CD4-positive, alpha-beta T cell (primary cell): ENCODE measurements at places on chromosomes 11 and 22. TPM values are rescaled to one million over a fixed set of nuclear protein-coding genes. Genes with fewer than 3 reads are reported as not detected.

GRCh38 chr11:66981976-66982578 lies 7.0 kb downstream of the C11orf86 start:
- DNase-seq = no peak

DNA sequence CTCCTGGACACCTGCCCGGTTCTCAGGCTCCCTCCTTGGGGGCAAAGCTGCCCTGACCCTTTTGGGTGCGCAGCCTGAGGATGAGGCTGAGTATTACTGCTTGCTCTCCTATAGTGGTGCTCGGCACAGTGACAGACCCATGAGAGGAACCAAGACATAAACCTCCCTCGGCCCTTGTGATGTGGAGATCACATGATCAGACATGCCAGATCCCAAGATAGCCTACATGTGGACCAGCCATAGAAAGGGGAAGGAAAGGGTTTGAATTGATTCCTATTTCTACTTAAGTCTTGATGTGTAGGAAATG lies 125.3 kb downstream of the VPREB1 start:
- DNase-seq = no peak

- DNase-seq = no peak
Measured at GRCh38 chr11:69369945-69370344, 76.0 kb downstream of the MYEOV start.

DNA sequence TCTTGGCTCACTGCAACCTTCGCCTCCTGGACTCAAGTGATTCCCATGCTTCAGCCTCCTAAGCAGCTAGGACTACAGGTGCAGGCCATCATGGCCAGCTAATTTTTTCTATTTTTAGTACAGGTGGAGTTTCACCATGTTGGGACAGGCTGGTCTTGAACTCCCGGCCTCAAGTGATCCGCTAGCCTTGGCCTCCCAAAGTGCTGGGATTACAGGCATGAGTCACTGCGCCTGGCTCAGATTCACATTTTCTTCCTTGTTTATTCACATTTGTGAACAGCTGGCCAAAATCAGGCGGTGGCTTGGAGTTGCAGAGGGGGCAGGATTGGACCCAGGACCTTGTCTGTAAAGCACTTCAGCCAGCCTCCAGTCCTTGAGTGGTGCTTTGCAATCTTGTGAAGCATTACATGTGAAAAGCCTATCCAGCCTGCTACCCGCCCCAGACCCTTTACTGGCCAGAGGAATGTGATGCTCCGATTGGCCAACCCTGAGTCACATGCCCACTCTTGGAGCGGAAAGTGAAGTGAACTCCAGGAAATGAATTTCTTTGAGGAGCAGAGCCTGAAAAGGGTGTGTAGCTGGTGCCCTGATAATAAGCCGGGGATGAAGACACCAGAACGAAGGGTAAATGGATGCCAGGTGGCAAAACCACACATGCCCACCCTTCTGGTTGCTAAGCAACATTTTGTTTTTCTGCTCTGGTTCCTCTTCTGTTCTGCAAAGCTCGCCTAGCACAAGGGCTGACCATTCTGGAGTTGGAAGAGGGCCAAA lies 62.6 kb upstream of the PTPRJ start:
- no peak for DNase-seq

- DNase-seq = no peak
Measured at GRCh38 chr11:1034456-1035295, 1.8 kb downstream of the MUC6 start.

DNA sequence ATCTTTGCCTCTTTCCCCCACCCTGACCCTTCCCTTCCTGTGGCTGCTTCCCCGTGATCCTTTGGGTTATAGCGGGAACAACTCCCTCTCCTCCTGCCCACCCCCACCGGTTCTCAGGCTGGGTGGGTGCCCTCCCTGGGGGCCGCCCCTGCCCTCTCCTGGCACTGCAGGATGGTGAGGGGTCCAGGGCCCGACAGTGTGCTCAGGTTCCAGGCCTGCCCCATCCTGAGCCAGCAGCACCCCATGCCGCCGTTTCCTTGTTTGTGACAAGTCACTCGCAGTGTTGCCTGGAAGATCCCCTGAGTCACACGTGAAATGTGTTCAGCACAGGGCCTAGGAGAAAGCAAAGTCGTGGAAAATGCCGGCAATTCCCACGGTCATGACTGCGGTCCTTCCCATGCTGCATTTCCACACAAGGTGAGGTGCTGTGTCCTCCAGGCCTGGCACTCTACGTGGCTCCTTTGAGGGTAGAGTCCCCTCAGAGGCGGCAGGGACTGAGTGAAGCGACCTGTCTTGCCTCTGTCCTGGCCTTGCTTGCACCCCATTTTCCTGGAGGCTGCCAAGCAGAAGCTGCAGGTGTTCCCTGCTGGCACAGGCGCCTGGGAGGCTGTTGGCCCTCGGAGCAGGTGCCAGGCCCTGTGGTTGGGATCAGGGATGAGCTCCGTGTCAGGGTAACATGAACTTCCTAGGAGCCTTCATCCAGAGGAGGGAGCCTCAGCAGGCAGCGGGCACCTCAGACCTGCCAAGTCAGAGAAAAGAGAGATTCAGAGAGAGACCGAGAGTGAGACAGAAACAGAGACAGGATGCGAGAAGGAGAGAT lies 80.5 kb upstream of the LINC01488 start:
- DNase-seq = no peak

- no peak for DNase-seq
Measured at GRCh38 chr11:2585566-2586086, 114.2 kb downstream of the KCNQ1OT1 start.

DNA sequence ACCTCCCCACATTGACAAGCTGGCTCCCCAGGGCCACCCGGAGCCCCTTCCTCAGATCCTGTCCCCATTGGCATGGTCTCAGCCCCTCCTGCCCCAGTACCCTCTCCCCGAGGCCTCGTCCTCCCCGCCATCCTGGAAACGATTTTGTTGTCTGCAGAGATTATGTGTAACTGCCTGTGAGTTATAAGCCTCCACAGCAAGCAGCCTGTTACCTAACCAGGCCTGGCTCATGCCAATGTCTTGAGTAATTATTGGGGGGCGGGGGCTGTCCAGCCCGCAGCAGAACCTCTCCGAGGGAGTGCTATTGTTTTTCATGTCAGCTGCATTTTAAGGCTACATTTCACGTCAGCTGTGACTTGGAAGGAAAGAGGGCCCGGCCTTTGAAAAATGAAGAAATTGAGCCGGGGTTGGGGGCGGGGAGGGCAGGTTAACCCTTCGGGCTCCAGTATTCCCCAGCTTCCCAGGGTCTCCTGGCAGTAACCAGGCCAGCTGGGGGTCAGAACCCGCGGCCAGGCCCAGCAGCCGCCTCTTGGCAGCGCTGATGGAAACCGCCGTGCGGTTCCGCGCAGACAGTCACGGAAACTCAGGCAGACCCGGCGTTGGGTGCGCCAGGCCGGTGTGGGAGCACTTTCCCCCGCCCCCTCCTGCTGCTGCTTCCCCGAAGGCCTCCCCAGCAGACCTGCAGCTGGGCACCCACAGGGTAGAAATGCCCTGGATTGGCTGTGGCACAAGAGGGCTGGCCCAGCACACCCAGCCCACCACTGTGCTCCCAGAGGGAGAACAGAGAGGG lies 59.5 kb downstream of the CDKN1C start:
- no peak for DNase-seq

GRCh38 chr11:103537904-103538502 lies 428.8 kb downstream of the DYNC2H1 start:
- DNase-seq = no peak

- DNase-seq = no peak
Measured at GRCh38 chr22:36232715-36233401, 6.5 kb downstream of the APOL2 start.

DNA sequence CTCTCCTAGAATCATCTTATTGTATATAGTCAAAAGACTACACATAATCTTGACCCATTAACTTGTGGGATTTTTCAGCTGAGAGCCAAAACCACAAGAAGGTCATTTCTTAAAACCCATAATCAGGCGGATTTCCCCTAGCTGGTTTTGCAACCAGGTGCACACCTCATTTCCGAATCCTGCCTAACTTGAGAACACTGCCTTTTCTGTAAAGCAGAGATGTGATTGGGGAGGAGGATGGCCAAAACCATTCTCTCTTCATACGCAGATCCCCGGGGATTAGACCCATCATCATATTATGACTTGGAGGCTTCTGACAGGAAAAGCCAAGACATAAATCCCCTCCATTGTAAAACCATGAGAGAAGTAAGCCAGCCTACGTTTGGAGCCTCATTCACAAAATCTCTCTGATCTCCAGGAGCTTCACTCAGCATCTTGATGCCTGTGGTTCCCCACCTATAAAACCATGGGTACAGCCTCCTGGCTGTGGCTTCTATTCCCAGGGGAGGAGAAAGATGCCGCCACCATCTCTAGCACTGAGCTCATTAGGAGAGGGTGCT lies 191.3 kb downstream of the KIF18A start:
- DNase-seq = no peak

GRCh38 chr11:127601578-127601977 lies 601.0 kb upstream of the KIRREL3 start:
- DNase-seq = no peak

- DNase-seq = no peak
Measured at GRCh38 chr11:114482114-114482513, 42.8 kb downstream of the REXO2 start.

DNA sequence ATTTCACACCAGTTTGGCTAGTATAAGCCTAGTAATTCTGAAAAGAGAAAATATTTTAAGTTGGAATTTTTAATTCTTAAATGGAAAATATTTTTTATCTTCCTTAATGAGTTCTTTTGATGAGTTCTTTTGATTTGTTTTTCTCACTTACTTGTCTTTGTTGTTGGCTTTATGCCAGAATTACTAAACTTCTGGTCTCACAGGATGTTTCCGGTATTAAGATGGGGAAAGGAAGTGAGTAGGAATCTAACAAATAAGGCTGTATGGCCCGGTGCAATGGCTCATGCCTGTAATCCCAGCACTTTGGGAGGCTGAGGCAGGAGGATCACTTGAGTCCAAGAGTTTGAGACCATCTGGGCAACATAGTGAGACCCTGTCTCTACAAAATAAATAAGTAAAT lies 106.4 kb downstream of the ARHGAP42 start:
- DNase-seq = no peak

DNA sequence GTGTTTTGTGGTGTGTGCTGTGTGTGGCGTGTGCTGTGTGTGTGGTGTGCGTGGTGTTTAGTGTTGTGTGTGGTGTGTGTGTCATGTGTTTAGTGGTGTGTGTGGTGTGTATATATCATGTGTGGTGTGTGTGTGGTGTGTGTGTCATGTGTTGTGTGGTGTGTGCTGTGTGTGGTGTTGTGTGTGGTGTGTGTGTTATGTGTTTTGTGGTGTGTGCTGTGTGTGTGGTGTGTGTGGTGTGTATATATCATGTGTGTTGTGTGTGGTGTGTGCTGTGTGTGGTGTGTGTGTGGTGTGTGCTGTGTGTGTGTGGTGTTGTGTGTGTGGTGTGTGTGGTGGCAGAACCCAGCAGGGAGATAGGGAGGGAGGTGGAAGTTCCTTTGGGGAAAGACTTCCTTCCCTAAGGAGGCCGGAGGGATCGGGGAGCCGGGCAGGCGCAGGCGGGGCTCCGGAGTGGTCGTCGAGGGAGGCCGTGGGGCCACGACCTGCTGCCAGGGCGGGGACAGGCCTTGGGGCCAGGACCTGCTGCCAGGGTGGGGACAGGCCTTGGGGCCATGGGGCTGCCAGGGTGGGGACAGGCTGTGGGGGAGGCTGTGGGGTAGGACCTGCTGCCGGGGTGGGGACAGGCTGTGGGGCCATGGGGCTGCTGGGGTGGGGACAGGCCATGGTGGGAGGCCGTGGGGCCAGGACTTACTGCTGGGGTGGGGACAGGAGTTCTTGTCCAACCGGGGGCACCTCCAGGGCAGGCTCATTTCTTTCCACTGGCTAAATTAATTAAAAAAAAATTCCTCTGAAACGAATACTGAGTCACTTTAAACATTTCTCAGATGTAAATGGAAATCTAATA lies 15.2 kb downstream of the PIM3 start:
- DNase-seq = no peak

DNA sequence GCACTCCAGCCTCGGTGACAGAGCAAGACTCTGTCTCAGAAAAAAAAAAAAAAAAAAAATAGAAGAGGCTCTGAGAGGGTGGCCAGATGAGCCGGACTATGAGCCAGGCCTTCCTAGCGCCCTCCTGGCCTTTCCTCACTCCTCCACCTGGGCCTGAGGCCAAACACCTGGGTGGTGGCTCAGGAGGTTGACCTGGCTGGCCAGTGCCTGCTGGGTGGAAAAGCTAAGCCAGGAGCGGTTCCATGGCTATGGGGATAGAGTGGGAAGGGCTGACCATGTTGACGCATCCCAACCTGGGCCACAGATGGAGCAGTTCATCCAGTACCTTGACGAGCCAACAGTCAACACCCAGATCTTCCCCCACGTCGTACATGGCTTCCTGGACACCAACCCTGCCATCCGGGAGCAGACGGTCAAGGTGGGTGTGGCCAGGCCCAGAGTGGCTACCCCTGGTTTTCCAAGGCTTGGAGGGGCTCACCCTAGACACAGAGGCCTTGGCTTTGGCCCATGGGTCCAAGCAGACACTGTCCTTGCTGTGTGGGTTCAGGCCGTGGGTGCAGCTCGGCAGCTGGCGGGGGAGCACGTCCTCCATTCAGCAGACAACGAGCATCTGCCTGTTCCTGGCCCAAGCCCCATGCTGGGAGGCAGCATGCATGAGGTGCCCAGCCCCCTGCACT lies 7.6 kb downstream of the SCYL1 start:
- DNase-seq = no peak

DNA sequence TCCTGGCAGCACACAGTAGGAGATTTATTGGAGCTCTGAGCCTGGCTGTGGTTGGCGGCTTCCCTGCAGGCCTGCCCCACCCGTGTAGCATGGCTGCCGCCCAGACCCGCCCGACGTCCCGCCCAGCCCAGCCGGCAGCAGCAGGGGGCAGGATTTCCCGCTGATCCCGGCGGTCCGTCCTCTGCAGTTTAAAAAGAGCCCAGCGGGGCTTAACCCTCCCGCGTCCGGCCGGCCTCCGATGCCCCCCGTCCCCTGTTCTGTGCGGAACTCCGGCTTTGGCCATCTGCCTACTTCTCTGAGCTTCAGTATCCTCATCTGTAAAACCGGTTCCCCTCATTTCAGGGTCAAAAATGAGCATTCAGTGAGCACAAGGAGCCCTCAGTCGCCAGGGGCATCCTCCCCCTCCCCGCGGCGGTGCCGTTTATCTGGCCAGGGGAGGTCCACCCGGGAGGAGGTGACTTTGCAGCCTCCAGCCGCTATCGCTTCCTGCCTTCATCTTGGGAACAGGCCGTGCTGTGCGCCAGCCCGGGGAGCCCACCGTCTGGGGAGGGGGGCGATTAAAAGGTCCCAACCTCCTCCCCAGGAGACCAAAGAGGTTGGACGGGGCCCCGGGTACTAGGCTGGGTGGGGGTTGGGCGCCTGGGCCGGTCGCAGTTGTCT lies at the start of gene GAS2L1:
Gene GAS2L1, plus strand, starts transcription at position 476 of the 660 bp plus-strand sequence. CDS start 1,456 bp downstream, outside the sequence.
- DNase-seq = peak; percentile 44

GRCh38 chr11:30424844-30425243 lies 101.9 kb downstream of the ARL14EP start:
- DNase-seq = no peak

The RFPL2 gene
- total RNA-seq = 0.47 TPM

The HIPK3 gene
- total RNA-seq = 38.9 TPM

The MYO7A gene
- total RNA-seq = 0.63 TPM

The APOA4 gene
- not detected for total RNA-seq

The LMO2 gene
- 0.80 TPM for total RNA-seq

The MPEG1 gene
- 2.8 TPM for total RNA-seq

The ZNF215 gene
- 1.1 TPM for total RNA-seq

The YPEL1 gene
- 2.3 TPM for total RNA-seq
